ENCODE measurements at places on chromosomes 5 and 9. TPM values are rescaled to one million over a fixed set of nuclear protein-coding genes. Genes with fewer than 3 reads are reported as not detected.

DNA sequence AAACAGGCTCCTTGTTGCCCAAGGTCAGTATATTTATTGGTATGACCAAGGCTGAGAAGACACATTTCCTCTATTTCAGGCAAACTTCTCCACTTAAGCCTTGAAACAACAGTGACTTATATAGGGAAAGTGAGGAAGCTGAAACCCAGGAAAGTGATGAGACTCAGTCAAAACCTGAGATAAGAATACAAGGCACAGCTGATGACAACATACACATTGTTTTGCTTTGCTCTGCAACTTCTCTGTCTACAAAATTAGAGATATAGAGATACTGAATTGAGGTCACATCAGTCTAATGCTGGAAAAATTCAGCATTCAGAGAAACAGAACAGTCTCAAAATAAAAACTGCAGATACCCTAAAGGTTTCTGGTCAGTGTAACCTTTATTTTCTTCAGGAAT lies 586.1 kb downstream of the DNAH5 start:
- no peak for DNase-seq

GRCh38 chr9:135174981-135175380 lies 87.5 kb downstream of the OLFM1 start:
- DNase-seq = no peak

DNA sequence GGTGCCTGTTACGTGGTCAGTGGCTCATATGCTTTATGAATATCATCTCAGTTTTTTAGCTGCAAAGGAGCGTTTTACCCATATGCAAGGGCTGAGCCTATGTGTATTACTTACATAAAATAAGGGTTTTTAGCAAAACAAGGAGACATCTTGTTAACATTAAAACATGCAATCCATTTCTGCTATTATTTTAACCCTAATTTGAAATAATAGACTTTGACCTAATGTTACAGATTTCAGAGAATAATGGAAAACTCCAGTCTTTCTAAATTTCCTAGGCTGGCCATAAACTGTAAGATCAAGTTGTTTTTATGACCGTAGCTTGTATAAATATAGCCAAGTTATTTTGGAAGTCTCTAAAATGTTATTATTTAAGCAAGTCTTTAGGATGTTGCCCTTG lies 121.1 kb upstream of the SEMA6A start:
- DNase-seq = peak; percentile 7

GRCh38 chr9:95793924-95794828 lies 81.3 kb upstream of the ERCC6L2 start:
- DNase-seq = no peak

- DNase-seq = no peak
Measured at GRCh38 chr5:173611706-173612105, 4.7 kb downstream of the BOD1 start.

GRCh38 chr5:37889612-37890317 lies 49.9 kb upstream of the GDNF start:
- no peak for DNase-seq

DNA sequence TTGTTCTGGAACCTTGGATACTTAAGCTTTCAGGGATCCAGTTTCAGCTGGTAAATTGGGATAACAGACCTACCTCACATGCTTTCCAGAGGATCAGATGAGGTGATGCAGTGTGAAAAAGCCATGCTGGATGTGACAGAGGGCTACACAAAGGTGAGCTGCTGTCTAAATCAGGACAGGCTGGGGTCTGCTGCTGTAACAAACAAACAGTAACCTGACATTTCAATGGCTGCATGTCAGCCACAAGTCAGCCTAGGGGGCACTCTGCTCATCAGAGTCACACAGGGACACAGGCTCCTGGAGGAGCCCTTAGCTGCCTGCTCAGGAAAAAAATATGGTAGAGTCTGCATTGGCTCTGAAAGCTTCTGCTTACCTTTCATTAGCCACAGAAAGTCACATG lies 66.7 kb upstream of the EGFLAM start:
- DNase-seq = no peak

- no peak for DNase-seq
Measured at GRCh38 chr5:116908537-116908936, 333.9 kb upstream of the SEMA6A start.

- no peak for DNase-seq
Measured at GRCh38 chr5:42570966-42571960, 148.0 kb downstream of the GHR start.

Gene FREM1
- polyA plus RNA-seq = 154 TPM

Gene SLC6A7
- polyA plus RNA-seq = not detected

Gene PLAC8L1
- polyA plus RNA-seq = 2.6 TPM
